Colonic mucosa (tissue), 4 donors: ENCODE measurements at places on chromosomes 11 and 22. TPM values are rescaled to one million over a fixed set of nuclear protein-coding genes. Genes with fewer than 3 reads are reported as not detected.
A peak's percentile ranks its signal among the peaks of the same experiment; 100 is the strongest.

DNA sequence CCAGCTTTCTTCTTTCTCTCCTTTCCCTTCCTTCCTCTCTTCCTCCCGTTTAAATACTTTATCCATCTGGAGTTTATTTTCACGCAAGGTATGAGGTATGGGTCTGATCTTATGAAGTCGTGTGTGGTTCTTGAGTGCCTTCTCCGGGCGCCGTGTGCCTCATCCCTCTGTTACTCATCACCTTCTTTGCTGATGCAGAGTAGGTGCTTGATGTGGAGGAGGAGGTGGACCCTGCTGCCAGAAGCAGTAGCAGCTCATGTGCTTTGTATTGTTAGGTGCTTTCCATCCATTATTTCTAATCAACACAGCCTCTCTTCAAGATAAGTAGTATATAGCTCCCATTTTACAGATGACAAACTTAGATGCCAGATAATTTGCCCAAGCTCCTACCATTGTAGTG is 47.0 kb downstream of the TNRC6B start:
- no peak for DNase-seq

DNA sequence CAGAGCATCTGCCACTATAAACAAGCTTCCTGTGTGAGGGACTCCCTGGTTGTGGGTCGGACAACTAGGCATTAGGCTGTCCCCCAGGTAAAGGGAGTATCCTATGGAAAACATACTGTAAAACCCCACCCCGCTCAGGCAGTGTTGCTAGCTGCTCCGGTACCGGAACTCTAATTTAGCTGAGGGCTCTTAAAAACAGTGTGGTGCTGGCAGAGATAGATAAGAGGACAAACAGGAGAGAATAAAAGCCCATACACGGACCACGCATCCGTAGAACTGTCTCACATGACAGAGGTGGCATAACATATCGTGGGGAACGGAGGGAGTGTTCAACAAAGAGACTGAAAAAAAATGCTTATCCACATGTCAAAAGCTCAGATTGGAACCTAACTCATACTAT is 3.4 kb upstream of the MOGAT2 start:
- DNase-seq, result peak; percentile 71

GRCh38 chr22:50272044-50272802 is 2.0 kb upstream of the MAPK11 start:
- DNase-seq, result no peak

GRCh38 chr22:20585639-20586402 is 78.4 kb downstream of the MED15 start:
- DNase-seq, result no peak

DNA sequence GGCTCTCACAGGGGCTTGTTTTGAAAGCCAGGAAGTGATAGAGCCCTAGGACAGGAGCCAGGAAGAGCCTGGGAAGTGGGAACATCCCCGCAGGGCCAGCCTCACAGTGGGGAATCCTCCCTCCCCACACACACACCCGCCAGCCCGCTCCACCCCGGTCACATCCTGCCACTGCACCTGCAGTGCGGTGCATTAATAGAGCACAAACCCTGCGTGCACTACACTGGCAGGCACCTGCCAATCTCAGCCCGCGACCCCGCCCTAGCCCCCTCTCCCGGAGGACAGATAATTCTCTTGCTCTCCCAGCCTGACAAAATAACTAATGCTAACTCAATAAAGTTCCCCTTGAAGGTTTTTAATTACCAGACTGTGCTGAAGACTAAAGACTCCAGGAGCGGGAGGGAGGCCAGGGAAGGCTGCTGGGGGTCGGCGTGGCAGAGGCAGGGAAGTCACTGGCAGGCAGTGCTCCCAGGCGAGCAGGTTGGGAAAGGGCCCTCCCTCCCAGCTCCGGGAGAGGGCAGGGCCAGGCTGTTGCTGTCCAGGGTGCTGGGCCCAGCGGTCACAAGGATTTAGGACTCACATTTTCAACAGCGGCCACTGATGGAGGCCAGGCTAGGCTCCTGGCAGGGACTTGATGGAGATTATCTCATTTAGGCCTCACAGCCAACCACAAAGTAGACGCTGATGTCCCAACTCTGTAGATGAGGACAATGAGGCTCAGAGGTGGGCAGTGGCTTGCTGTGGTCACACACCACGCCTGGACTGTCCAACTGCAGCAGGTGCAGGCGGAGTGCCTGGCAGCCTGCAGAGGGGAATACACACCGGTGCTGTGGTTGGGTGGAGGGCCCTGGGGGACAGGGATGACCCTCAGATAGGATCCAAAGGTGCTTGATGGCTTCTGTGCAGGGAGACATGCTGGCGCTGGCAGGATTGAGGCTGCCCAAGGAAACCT is 23.9 kb upstream of the TCF20 start:
- DNase-seq, result peak; percentile 77

GRCh38 chr22:32650553-32651345 is 150.8 kb upstream of the TIMP3 start:
- no peak for DNase-seq

- no peak for DNase-seq
Observed at GRCh38 chr22:50173311-50173982, 2.9 kb downstream of the PANX2 start.

DNA sequence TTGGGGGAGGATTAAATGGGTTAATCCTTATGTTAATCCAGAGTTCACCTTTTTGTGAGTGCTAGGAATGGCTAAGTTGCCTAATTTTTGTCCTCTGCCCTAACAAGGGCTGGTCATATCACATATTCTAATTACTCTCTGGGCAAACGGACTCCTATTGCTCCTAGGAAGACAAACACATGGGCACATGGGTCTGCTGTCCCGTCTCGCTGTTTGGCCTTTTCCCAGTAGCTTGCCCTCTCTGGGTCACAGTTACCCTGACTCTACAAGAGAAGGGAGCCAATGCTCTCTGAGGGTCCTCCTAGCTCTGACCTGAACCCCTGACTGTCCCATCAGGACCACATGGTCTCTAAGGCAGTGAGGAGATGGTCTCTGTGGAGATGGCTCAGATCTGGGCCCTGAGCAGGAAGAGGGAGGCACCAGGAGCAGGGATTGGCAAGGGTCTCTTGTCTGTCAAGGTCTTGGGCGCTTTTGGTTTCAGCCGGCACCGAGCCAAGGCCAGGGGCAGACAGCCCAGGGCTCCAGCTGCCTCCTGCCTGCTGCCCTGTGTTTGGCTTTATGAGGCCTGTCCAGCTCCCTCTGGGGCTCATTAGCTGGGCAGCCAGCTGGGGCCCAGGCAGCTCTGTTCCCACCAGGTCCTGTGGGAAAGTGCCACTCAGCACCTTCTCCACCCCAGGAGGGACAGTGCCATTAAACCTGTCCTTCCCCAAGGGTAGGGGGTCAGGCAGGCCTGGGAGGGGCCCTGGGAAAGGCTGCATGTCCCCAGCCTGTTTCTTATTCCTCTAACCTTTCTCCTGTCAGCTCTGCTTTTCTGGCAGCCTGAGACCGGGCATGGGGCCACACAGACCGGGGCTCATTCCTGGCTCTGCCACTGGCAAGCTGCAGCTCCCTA is 559.9 kb downstream of the MN1 start:
- no peak for DNase-seq

GRCh38 chr11:133545199-133545803 is 13.0 kb upstream of the OPCML start:
- DNase-seq, result no peak

- DNase-seq, result no peak
Observed at GRCh38 chr22:42296883-42297282, 26.4 kb upstream of the TCF20 start.

DNA sequence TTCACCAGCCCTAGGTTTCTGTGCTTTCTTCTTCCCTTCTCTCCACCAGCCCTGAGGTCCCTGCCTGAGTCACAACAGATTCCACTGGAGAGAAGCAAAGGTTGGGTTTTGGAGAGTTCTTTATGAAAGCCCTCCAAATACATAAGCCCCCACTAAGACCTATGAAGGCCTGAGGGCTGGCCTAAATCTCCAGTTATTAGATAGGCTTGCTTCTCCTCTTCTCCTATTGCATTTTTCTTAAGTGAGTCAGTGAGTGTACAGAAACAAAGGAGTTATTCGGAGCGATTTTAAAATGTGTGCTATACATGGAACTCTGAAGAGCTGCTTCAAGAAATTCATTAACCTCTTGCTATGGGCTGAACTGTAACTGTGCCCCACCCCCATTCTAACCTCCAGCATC is 1057.3 kb downstream of the OPCML start:
- no peak for DNase-seq

- no peak for DNase-seq
Observed at GRCh38 chr11:82405421-82405820, 328.2 kb downstream of the FAM181B start.

- DNase-seq, result no peak
Observed at GRCh38 chr11:104690241-104690640, 208.0 kb downstream of the CASP12 start.

DNA sequence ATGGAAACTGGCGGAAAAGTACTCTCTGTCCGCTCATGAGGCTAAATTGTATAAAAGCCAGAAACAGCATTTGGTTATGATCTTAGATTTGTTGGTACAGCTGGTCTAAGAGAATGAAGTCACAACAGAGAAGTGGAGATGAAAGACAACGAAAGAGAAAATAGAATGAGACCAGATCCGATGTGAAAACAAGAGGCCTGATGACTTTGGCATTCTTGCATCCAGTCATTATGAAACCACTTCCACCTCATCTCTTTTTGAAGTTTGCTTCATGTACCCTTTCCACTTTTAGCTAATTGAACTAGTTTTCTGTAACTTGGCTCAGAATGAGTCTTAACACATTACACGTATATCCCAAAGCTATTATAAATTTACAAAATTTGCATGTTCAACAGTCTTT is 1431.7 kb downstream of the LRRC4C start:
- DNase-seq, result no peak

DNA sequence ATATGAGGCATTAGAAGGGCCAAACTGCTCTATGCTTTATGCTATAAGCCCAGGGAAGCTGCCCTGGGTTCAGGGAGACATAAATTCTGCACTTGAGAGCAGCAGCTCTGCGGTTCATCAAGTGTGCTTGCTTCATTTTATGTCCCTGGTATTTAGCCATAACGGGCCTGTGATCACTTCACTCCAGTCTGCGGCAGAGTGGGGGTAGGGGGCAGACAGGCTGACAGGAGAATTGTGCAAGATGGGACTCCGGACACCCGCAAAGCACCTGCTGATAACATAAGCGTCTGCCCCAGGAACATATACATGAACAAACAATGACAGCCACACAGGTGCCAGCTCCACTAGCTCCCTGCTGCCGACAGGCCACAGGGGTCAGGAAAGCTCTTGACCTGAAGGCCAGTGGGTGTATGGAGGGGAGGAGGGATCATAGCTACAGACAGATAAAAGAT is 56.1 kb downstream of the SMCO4 start:
- DNase-seq, result no peak

GRCh38 chr22:27278946-27279345 is 522.6 kb downstream of the MN1 start:
- DNase-seq, result no peak

GRCh38 chr11:92727769-92728168 is 241.7 kb upstream of the MTNR1B start:
- no peak for DNase-seq

DNA sequence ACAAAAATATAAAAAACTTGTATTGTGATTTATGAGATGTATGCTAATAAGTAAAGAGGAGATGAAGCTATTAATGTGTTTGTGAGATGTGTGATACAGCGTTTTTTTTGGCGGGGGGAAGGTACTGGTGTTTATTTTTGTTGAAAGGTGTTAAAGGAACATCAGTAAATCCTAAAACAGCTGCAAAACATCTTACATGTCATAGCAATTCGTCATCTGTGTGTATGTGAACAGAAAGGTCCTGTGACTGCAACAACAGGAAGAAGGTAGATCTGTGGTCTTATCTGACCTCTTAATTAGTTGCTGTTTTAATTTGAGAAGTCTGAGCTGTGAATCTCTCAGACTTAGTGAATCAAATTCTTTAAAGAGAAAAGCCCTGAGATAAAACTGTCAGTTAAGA is 1041.1 kb downstream of the JRKL start:
- no peak for DNase-seq

DNA sequence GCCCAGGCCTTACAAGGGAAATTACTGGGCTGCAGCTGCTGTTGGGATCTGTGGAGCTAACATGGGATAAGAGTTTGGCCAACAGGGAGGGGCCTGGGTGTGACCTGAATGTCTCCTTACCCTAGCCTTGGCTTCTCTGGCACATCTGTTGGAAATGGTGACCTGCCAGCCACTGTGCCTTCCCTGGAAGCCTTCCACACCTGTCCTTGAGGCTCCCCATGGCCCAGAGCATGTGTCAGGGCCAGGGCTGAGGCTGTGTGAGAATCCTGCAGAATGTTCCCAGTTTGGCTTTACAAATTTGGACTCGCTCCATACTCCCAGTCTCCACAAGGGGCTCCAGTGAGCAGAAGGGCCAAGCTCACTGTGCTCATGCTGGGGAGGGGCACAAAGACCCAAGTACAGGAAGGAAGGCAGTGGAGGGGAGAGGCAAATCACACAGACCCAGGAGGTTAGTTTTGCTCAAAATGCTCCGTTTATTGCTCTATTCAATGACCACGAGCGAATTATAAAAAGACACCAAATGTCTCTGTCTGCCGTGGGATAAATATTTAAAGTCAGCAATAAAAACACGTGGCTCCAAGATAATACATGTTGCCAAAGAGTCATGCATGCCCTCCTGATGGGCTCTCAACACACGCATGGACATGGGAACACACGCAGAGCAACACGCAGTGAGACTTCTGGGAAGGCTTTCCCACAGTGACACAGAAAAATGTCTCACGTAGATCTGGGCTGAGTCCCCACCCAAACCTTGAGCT is 1.7 kb upstream of the IGSF22 start:
- DNase-seq, result peak; percentile 47

DNA sequence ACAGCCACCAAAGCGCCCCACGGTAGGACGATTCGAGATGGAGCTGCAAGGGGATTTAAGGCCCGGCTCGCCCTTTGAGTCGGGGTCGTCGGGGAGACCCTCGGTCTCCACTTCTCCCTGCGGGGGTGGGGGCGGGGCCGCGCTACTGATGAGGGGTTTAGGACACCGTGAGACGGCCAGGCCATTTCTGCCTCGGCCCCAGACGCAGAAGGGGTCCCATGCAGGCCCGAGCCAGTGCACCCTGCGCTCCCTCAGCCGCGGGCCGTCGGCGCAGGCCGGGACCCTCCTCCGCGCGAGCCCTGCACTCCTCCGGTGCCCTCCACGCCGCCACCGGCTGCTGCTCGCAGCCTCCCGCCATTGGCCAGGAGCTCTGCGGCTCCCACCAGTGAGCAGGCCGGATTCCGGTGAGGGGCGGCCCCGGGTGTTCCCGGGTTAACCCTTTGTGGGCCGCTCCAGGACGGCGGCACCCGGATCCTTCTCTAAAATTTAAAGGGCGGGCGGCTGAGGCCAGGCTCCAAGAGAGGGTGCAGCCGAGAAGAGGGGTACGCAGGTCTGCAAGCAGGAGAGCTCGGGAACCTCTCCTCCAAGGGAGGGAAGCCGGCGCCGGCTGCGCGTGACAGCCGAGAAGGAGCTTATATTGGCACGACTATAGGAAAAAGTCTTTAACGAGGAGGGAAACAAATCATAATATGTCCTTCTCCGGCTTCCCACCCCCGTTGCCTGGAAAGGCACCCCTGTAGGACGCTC is 18.0 kb downstream of the CREB3L1 start:
- no peak for DNase-seq

Gene SESN3
- total RNA-seq, result 14.7 TPM

Gene GRAP2
- total RNA-seq, result 2.1 TPM

Gene NLRP10
- total RNA-seq, result not detected

Gene SYT9
- 0.07 TPM for total RNA-seq

Gene MCM5
- 120 TPM for total RNA-seq

Gene MRE11
- total RNA-seq, result 14.0 TPM

Gene PGR
- total RNA-seq, result 0.27 TPM

Gene POU2AF2
- total RNA-seq, result 1.3 TPM

Gene CALCA
- not detected for total RNA-seq

Gene NPAT
- 10.8 TPM for total RNA-seq

Gene OR4A15
- not detected for total RNA-seq

Gene CHRM1
- total RNA-seq, result 1.2 TPM
